ENCODE measurements at places on chromosomes 5 and 9. TPM values are rescaled to one million over a fixed set of nuclear protein-coding genes. Genes with fewer than 3 reads are reported as not detected.

Gene IFNK
- total RNA-seq, result not detected

Gene SLCO6A1
- not detected for total RNA-seq

DNA sequence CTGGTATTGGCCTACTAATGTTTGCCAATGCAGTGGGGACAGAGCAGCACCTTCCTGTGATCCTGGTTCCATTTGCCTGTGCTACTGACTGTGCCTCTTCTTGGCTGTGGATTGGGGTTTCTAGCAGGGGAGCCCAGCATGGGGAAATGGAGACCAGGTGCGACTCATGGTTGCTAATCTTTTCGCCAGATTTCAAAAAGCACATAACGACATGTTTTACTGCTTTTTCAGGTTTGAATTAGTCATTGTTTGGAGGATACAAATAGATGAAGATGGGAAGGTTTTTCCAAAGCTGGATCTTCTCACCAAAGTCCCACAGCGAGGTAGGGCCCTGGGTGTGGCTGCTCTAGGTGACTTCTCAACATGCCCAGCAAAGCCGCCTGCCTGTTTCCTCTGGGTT, 57.6 kb downstream of the IPPK start:
- DNase-seq, result no peak
- H3K4me1 ChIP-seq, result no peaks in the 10 kb centered on the region
- H3K27ac ChIP-seq, result no peak overlapping the region

GRCh38 chr9:105309531-105309931, 65.1 kb downstream of the SLC44A1 start:
- H3K27ac ChIP-seq, result no peak overlapping the region
- H3K4me1 ChIP-seq, result no peaks in the 10 kb centered on the region
- no peak for DNase-seq
- H3K4me3 ChIP-seq, result no peak overlapping the region
- H3K27me3 ChIP-seq, result no peaks in the 10 kb centered on the region
- H3K36me3 ChIP-seq, result no peaks in the 10 kb centered on the region

DNA sequence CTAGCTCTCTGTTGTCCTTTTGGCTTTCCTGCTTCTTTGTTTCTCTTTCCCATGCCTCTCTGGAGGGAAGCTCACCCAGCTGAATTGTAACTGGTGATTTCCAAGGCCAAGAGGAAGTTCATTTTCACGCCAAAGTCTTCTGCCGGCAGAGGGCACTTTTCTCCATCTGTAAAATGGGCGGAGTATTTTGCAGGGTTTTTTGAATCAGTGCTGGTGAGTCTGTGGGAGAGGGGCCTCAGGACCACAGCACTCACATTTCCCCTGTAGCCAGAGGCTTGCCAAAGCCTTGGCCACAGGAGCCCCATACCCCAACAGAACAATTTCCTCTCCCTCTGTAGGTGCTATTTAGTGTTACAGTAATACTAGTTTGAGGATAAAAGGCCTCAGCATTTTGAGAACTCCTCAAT, 42.3 kb upstream of the MATR3 start:
- no peaks in the 10 kb centered on the region for H3K27me3 ChIP-seq
- H3K36me3 ChIP-seq, result no peaks in the 10 kb centered on the region
- H3K27ac ChIP-seq, result no peak overlapping the region
- H3K4me1 ChIP-seq, result no peaks in the 10 kb centered on the region

DNA sequence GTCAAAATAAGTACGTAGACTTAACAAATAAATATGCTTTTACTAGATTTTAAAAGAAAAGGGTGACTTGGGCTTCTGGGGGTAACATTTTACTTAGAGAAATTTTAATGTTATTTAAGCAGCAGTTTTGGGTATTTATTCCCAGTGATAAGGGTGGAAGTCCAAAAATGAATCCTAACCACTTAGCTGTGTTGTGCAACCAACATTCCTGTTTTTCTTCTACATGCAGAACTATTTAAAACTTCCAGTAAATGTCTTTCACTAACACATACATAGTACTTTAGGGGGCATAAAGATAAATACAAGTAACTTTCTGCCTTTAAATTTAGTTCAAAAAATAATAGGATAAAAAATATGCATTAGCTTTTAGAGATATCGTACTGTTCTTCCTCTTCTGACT, 436.7 kb downstream of the CTNND2 start:
- no peak overlapping the region for H3K27ac ChIP-seq
- no peaks in the 10 kb centered on the region for H3K36me3 ChIP-seq
- no peak overlapping the region for H3K4me3 ChIP-seq
- H3K4me1 ChIP-seq, result no peaks in the 10 kb centered on the region

DNA sequence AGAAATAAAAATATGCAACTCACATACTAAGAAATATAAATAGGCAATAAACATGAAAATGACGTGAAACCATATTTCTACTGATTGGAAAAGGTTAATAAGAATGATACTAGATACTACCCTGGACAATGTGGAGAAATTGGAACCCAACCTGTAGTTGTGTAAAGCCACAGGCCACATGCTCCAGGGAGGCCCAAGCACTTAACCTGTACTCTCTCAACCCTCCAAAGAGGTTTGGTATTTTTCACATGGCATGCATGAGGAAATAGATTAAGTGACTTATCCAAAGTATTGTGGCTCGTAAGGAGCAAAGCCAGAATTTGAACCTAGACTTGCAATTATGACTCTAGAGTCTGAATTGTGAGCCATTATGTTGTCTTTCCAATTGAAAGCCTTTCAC, 13.4 kb downstream of the LIFR start:
- H3K36me3 ChIP-seq, result no peaks in the 10 kb centered on the region
- no peak overlapping the region for H3K4me3 ChIP-seq
- H3K4me1 ChIP-seq, result no peaks in the 10 kb centered on the region
- no peaks in the 10 kb centered on the region for H3K27me3 ChIP-seq
- no peak for DNase-seq

All from breast epithelium (tissue), 4 donors.